Epithelial cell of proximal tubule (primary cell): ENCODE measurements at places on chromosomes 1 and 21. TPM values are rescaled to one million over a fixed set of nuclear protein-coding genes. Genes with fewer than 3 reads are reported as not detected.

- DNase-seq = no peak
Measured at GRCh38 chr1:100989306-100990077, 36.1 kb downstream of the DPH5 start.

DNA sequence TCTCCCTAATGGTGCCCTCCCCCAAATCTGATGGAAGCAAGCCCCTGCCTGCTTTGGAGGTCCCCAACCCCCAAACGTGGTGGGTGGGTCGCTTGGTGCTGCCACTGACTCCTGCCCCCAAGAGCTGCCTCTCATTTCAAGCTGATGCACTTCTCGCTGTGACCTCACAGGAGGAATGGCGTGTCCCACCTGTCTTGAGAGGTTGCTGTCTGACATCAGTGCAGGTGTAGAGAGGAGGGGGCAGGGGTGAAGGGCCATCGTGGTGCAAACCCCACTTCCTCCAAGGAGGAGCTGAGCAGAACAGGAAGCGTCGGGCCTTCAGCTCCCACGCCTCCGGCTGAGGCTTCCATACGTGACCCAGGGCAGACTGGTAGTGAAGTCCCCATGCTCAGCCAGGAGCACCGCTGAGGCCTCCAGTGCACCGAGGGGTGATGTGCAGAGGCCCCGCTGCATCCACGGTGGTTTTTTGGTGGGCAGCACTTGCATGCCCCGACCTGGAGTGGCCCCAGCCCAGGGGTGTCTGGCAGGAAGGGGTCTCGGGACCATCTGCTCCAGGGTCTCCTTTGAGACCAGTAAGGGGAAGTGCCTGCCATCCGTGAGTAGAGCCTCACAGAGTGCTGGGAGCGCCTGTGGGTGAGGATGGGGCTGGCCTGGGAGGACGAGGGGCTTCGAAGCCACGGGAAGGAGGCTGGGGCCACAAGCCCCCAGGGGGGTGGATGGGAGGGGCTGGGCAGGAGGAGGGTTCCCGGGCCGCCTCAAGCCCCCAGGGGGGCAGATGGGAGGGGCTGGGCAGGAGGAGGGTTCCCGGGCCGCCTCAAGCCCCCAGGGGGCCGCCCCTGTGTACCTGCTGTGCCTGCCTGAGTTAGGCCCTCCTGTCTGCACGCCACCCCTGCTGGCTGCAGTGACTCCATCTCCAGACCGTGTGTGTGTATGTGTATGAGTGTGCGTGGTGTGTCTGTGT is 39.8 kb downstream of the WDR4 start:
- DNase-seq = no peak

- no peak for DNase-seq
Measured at GRCh38 chr21:44087426-44088400, 19.5 kb upstream of the PWP2 start.

DNA sequence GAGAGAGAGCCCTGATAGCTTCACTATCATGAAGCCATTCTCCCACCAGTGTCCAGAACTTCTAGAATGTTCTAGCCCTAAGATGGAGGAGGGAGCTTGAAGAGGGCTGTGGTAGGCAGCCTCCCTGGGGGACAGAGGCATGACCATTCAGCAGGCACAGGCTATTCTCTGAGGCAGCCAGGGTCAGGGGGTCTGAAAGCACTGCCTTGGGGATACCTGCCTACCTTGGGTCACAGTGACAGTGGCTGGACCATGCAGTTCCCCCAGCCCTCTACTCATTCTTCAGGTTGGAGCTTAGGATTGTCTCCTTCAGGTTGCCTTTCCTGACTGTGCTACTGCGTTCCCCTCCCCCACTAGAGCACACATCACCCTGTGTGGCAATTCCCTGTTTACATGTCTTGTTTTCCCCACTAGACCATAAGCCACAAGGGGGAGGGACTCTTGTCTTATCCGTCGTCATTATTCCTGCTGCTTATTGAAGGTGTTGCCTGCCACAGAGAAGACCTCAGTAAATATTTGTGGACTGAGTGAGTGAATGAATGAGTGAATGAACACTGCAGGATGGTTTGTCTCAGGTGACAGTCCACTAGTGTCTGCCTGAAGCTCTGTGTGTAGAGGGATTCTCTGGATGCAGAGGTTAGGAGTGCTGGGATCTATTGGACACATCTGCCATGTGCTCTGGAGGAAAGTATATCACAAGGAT is 5.2 kb downstream of the ZDHHC18 start:
- no peak for DNase-seq

- no peak for DNase-seq
Measured at GRCh38 chr1:170791941-170792340, 128.0 kb downstream of the PRRX1 start.

DNA sequence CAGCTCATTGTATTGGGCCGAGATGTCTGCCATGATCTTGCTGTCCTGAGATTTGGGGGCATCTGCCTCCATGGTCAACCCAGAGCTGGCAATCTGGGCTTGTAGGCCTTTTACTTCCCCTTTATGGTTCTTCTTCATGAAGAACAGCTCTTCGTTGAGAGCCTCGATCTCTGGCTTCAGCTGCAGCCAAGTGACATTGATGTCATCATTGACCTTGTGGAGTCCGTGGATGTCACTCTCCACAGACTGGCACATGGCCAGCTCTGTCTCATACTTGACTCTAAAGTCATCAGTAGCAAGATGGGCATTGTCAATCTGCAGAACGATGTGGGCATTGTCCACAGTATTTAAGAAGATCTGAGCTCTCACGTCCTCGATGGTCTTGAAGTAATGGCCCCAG is 29.2 kb downstream of the RAP1A start:
- DNase-seq = no peak

DNA sequence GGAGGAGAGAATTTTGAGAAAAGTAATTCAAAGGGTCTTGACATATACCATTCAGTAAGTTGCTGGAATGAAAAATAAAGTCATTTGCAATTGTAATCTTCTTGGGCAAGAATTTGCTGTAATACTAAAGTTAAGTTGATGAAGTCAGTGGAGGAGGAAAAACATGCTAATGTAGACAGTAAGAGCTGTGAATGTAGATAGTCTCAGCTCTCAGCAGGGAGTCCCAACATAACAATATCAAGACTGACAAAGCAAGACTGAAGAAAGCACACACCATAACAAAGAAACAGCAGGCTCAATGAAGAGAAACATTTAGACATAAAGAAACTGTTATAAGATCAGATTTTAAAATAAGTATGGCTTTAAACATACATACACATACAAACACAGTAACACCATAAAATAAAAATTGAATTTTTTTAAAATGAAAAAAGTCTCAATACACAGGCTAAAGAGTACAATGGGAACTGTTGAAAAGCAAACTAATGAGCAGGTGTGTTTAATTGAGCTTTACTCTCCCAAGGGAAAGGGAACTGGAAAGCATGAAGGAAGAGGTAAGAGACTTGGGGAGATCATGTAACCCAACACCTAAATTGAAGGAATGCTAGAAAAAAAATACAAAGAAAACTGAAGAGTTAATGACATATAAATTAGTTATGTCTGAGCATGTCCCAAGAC is 336.3 kb upstream of the NCAM2 start:
- no peak for DNase-seq

OR2T1 gene
- not detected in 2 replicates for total RNA-seq

DNA sequence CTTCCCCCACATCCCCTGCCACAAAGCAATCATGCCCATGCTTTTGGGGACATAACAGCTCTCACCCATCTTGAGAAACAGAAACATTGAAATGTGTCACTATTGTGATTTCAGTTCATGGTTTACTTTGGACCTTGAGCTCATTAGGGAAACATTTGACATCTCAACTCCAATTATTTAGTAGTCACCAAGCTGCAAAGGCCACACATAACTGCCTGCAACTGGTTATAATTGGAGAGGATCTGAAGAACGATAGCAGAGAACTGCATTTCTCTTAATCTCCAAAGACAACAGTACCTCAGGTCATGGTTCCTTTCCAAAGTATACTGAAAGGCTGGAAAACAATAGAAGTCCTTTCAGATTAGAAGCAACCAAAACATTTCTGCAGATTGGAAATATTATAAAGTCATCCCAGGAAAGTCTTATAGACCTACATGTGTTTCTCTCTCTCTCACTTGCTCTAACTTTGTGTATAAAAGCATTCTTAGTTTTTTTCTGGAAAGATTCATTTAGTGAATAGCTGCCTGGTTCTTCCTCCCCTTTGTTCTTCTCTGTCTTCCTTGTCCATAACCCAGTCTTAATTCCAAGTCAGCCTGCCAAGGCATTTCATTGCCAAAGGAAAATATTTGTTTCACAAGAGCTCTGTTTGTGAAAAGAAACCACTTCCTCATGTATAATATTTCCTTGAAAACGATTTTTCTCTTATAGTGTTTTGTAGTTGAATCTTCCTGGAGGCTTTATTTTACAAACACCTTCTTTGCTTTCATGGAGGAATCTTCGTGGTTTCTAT is 426.8 kb downstream of the ADGRL2 start:
- DNase-seq = no peak

UBE2J2 gene
- 49.3 and 84.1 TPM in 2 replicates for total RNA-seq

SPRR2E gene
- not detected in 2 replicates for total RNA-seq

MAP3K21 gene
- total RNA-seq = 7.3 and 11.0 TPM in 2 replicates

OR2G6 gene
- not detected in 2 replicates for total RNA-seq

ADPRS gene
- total RNA-seq = 91.4 and 92.2 TPM in 2 replicates

GRCh38 chr21:42041711-42042110 is 29.4 kb upstream of the UMODL1 start:
- DNase-seq = no peak

DNA sequence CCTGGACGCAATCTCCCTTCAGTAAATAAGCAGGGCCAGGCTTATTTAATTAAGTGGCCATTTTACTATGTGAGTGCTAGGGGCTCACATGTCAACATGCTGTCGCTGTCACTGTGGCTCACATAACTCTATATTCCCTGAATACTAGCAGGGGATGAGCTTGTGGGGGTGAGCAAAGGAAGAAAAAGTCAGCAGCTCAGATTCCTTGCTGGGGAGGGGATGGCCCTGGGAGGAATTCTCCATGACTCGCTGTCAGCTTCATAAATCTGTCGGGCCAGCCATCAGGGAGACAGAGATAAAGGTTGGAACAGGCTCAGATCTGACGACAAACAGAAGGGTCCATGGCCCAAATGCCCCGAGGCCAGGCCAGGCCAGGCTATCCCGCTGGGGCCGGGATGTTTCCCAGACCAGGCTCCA is 26.0 kb upstream of the PLEKHG5 start:
- no peak for DNase-seq

- no peak for DNase-seq
Measured at GRCh38 chr1:183443011-183443410, 24.8 kb upstream of the NMNAT2 start.

GRCh38 chr1:22612671-22613571 is 23.5 kb upstream of the C1QA start:
- DNase-seq = no peak

DNA sequence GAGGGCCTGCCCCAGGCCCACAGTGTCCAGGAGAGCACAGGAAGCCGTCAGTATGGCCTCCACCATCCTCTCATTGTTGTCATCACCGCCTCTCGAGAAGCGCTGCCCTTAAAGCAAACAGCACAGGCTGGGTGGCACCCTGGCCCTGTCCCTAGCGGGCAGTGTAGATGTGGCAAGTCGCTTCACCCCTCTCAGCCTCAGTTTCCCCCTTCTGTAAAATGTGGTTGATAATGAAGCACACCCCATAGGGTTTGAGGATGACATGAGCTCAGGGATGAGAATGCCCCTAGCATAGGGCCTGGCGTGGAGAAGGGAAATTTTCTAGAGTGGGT is 13.4 kb downstream of the PLA2G2F start:
- no peak for DNase-seq

TNFSF4 gene
- total RNA-seq = 0.29 and 0.35 TPM in 2 replicates

TNFAIP8L2 gene
- not detected in 2 replicates for total RNA-seq

- no peak for DNase-seq
Measured at GRCh38 chr1:115218699-115219098, 119.3 kb downstream of the NGF start.

GRCh38 chr21:40151611-40152010 is 284.4 kb downstream of the PCP4 start:
- DNase-seq = no peak
